NCI-H187 treated with DMSO at 0.1 percent for 48 hours (cell line): ENCODE measurements at places on chromosomes 7 and 10.

GRCh38 chr7:25646726-25647413 lies 418.6 kb upstream of the NPVF start:
- DNase-seq, result no peak

- no peak for DNase-seq
Measured at GRCh38 chr10:125127110-125127509, 33.3 kb downstream of the CTBP2 start.

DNA sequence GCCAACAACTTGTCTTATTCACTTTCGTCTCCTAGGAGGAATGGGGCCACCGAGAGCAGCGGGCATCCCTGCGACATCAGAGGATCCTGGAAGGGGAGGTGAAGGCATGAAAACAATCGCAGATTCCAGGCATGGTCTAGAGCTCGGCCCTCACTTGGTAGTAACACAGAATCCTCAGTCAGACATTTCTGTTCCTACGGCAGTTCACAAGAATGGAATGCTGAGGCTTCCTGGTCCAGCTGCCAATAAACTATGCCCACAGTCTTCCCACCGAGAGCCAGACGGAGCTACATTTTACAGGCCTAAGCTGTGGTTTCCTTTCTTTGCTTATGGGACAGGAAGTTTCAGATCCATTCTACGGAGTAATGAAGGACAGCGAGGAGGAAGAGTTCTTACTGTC lies 75.8 kb downstream of the OR13A1 start:
- DNase-seq, result no peak

GRCh38 chr7:16944936-16945335 lies 63.2 kb upstream of the AGR3 start:
- no peak for DNase-seq

DNA sequence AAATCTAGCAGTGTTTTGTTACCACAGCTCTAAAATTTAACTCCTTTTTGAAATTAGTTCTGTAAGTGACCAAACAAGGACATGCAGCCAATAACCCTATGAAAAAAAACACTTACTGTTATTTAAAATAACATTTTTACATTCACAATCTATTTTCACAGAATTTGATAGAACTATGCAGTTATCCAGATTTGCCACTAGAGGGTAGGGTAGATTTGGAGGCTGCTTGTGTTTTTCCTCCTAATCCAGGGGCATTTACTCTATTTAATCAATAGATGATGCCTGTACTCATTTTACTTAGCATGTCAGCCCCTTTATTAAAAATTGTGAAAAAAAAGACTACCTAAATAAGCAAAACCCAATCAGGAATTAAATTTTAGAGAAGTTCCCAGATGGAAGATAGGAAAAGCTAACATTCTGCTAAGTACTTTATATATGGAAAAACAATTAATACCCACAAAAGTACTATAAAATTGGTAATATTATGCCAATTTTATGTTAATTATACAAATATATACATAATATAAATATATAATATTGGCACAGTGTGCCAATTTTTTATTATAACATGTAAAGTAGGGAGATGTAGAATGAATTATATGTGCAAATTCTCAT lies 18.1 kb upstream of the LIPK start:
- DNase-seq, result no peak

DNA sequence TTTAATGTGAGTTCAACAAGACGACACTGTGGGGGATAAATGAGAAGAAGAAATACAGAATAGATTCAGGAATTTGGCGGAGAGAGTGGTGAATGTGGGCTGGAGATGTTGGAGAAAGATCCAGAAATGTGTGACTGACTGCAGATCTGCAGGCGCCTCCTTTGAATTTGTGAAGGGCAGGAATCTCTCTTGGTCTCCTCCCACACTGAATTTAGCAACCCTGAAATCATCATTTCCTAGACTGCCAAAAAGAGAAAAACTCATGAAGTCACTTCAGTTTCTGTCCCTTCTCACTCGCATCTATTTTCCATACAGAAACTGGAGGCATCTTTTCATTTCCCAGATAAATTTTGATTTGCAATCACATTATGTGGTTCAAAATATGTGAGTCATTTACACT lies 128.7 kb downstream of the GNAI1 start:
- DNase-seq, result no peak

- DNase-seq, result no peak
Measured at GRCh38 chr7:54796150-54796549, 37.1 kb upstream of the SEC61G start.

GRCh38 chr7:82789883-82790609 lies 346.5 kb upstream of the CACNA2D1 start:
- DNase-seq, result no peak
